ENCODE measurements at places on chromosomes 5 and 9.

DNA sequence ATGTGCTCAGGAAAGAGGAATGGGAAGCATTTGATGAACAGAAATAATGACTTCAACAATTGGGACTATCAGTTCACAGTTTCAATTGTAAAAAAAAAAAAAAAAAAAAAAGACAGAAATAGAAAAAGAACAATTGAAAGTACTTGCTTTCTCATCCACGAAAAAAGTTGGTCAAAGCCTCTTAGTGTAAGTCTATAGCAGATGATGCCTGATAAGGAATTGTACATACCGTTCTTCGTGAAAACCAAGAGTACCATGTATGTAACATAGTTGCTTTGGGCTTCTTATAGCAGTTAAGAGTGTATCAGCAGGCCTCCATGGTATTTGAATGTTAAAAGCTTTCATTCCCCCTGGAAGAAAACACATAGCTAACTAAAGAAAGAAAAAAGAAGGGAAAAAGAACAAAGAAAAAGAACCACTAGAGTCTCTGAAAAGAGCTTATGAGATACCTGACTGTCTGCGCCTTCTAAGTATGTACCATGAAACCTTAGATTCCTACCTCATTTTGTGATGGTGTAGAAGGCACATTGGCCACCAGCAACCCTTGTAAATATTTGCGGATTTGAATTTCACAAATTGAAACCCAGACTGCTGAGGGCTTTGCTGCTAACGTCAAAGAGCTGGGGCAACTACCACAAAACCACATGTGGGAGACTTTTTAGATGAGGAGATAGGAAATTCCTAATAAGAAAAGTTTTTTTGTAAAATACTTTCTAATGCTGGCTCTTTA, 75.2 kb downstream of the TMC1 start:
- DNase-seq = peak; percentile 33

GRCh38 chr5:10387690-10388089, 34.2 kb downstream of the MARCHF6 start:
- peak; percentile 60 for DNase-seq

DNA sequence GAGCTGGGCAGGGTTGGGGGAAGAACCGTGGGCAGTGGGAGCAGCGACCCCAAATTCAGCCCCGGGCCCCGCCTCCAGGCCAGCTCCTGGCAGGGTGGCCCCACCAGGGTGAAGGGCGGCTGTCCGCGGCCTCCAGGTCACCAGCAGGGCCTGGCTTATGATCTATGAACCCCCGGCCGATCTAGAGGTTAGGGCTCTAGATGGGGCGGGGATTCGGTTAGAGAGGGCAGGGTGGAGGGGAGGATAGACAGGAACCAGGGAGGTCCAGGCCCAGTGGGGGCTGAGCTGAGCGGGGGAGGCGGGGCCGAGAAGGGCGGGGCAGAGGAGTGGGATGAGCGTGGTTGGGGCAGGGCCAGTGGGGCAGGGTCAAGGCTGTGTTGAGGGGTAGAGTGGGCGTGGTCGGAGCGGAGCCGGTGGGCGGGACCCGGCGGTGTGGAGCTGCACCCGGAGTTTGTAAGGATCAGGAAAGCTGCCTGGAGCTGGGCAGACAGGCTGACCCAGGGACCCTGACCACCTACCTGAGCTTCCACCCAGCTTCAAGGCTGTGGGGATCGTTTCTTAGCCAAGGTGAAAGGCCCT, 29.3 kb upstream of the OBP2B start:
- DNase-seq = peak; percentile 25

DNA sequence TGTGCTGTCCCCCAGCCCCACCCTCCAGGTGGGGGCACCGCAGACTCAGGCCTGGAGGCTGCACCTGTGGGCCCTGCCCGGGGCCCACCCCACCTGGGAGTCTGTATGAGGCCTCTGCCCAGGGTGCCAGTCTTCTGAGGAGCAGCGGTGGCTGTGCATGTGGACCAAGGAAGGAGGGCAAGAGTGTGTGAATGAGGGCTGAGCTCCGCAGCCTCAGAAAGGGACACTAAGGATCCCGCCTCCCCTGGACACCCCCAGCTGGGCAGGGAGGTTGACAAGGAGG, 19.1 kb downstream of the FGD3 start:
- DNase-seq = no peak

- peak; percentile 80 for DNase-seq
Observed at GRCh38 chr5:15690611-15691010, 190.6 kb downstream of the FBXL7 start.

DNA sequence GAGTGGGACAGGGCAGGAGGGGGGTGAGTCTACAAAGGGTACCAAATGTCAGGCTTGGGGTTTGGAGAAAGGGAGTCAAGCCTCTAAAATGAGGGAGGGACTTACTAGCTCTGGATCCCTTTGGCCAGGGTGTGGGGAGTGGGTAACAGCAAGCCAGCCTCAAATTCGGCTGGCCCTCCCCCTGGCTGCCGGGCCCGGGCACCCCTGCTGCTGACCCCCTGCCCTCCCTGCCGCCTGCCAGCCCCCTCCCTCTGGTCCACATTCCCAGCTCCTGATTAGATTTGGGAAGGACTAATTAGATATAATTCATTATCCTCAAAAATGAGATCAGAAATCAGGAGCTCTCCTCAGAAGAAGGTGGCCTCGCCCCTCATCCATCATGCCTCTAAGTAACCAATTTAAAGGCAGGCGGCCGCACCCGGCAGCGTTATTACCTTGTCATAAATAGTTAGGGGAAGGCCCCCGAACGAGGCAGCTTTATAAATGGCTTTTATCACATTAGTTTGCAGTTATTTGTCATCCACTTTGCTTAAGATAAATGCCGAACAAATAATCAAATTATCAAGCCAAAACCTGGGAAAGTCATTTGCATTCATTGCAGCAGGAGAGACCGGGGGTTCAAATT, 44.6 kb downstream of the LMX1B start:
- no peak for DNase-seq

DNA sequence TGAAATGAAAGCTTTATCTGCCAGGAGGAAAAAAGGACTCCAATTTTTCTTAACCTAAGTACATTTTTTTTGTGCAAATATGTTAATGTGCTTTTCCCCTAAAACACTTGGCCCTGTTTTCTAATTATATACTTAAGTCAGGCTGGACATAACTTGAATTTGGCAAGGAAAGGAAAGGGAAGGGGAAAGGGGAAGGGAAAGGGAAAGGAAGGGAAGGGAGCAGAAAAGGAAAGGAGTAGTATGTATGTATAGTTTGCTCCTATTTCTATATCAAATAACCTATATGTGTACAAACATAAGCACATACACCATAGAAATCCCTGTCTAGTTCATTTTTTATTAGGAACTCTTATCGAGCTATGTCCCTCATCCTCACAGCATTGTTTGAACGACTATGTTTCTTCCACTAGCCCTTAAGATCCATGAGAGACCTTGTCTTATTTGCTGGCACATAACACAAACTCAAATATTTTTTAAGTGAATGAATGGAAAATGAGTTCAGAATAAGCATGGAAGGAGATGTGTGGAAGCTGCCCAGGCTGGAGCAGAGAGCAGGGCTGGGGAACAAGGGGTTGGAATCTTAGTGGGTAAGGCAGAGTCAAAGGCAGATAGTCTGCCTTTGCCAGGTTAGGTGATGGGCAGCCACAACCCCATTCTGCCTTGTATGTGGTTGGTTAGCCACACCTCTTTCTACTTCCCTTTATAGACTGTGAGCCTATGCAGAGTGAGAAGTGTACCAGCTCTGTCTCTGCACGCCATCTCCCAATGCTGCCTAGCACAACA, 70.0 kb downstream of the KLHL3 start:
- no peak for DNase-seq

DNA sequence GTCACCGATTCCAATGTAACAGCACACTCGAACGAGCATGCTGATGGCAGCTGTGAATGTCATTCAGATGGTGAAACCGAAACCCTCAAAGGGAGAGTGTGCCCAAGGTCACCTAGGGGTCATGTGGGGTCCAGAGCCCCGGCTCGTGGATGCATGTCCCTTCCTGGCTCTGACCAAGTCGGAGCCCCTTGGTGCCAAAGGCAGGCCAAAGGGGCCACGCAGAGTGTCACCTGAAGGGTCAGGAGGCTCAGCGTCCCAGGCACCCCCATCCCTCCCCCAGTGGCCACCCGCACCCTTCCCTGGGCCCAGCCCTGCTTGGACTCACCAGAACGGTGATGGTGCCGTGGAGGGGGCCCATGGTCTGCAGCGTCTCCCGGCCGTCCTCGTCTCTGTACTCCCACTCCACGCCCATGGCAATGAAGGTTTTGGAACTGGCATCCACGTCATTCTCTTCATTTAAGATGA, 69.5 kb downstream of the ZNF354C start:
- DNase-seq = no peak

DNA sequence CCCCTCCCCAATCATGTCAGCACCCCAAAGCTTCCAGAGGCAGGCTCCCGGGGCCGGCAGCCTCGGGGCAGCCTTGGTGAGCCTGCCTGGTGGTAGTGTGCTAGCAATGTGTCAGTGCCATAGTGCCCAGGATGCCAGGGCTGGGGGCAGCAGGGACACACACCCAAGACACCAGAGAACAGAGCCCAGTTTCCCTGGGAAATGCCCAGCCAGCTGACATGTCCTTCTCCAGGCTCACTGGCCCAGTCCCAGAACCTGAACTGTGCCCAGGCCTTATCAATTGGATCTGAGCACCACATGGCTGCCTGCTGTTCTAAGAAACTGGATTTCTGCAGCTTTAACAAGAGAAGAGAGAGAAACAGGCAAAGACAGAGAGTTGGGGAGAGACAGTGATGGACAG, 74.9 kb upstream of the LRRTM2 start:
- DNase-seq = peak; percentile 21

GRCh38 chr9:134057751-134058701, 9.8 kb downstream of the BRD3 start:
- DNase-seq = no peak

DNA sequence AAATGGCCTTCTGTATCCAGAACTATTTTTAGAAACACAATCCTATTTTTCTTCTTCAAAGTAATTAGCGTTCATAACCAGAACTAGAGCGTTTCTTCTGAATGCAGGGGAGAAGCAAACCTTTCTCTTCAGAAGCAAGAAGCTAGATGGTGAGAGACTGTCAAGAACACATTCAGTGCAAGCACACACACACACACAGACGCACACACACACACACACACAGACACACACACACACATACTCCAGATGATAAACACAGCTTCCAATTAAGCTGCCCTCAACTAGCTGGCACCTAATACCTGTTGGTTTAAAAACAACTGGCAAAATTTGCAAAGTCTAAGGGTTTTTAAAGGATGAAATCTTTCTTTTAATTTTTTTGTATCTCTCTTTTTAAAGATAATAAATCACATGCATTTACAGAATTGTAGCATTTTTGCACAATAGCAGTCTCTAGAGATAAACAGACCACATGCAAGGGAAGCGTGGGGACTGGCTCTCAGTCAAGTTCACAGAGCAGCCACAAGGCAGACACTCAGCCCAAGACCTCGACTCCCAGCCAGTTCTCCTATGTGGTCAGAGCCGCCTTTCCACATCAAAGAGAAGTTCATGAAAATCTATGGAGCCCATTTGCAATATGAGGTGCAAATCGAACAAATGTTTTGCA, 138.5 kb downstream of the TTLL11 start:
- DNase-seq = peak; percentile 80

- peak; percentile 45 for DNase-seq
Observed at GRCh38 chr5:115888027-115888426, 46.3 kb downstream of the AP3S1 start.

DNA sequence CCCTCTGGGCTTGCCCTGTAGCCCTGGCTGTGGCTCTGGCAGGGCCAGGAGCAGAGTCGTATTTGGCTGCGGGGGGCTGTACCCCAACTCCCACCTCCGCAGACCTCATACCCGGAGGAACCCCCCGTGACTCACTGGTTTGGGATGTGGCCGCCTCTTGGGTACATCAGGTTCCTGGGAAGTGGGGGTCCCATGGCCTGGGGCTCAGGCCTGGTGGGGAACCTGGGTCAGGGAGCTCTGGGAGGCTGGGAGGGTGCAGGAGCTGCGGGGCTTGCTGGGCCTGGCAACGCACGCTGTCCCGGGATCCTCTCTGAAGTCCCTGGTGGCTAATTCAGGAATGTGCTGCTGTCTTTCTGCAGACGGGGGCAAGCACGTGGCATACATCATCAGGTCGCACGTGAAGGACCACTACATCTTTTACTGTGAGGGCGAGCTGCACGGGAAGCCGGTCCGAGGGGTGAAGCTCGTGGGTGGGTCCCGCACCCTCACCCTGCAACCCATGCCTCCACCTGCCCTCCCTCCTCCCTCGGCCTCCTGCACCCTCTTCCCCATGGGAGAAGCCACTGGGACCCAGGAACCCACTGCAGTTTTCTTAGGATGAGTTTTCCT, 2.4 kb downstream of the LCN1 start:
- no peak for DNase-seq

DNA sequence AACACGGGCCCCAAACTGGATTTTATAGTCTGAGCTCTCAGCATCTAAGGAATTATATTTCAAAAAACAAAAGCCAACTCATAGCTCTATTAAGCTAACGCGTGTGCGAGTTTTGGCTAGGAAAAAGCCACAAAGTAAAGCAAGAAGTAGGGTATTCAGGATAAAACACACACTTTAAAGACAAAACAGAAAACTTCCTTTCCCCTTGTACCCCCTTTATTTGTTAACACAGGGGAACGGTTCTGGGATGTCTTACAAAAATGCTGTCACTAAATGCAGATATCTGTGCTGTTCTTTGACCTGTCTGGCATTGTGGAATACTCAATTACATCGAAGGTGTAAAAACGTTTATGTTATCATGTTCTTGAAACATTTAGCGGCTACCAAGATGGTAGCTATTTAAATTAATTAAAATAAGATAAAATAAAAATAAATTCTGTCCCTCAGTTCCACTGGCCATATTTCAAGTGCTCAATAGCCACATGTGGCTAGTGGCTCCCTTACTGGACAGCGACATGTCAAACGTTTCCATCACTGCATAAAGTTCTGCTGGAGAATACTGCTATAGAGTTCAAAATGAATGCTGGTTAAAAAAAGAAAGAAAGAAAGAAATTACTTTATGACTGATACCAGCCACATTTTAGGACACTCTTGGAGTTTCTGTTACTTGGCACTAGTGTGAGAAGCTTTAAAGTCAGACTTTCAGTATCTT, 7.2 kb upstream of the MEF2C start:
- no peak for DNase-seq

- DNase-seq = no peak
Observed at GRCh38 chr9:123689701-123690428, 240.1 kb downstream of the DENND1A start.

DNA sequence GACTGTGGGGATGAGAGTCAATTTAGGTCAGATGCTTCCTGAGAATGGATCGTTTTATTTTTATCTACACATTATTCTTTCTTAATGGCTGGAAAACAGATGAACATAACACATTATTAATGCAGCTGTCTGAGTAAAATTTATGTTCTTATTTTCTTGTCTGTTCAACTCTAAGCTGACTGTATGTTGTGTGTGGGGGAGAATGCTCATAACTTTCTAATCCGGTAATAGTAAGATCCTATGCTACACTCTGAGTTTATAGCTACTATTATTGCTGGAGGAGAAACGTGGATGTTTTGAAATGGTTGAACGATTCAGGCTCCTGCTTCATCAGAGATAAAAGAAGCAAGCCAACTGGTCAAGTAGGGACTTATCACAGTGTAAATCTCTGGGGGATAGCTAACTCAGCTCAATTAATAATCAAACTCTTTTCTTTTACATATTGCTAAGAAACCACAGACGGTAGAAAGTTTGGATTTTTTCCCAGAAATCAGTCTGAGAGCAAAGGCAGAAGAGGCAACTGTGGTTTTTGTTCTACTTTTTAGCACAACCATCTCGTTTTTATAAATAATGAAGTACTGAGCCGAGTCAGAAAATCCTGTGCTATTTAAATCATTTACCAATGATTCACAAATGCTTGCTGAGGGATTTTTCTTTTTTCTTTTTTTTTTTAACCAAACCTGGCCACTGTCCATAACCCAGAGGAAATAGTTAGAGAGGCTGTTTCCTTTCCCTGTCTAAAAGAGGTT, 265.0 kb upstream of the FAM174A start:
- no peak for DNase-seq

- DNase-seq = peak; percentile 16
Observed at GRCh38 chr5:148011398-148012137, 52.2 kb upstream of the SPINK5 start.
